Occipital lobe (tissue), 3 donors: ENCODE measurements at places on chromosomes 7 and 10. TPM values are rescaled to one million over a fixed set of nuclear protein-coding genes. Genes with fewer than 3 reads are reported as not detected.

The PRKG1 gene
- 24.2 TPM for total RNA-seq

The RPP38 gene
- 7.0 TPM for total RNA-seq

The ACTL6B gene
- total RNA-seq, result 109 TPM

The ADAM22 gene
- 90.6 TPM for total RNA-seq

The PLAU gene
- 0.94 TPM for total RNA-seq

The HABP2 gene
- total RNA-seq, result 0.31 TPM
